ENCODE measurements at places on chromosomes 12 and 14.

- DNase-seq = no peak
Observed at GRCh38 chr12:68761901-68762630, 16.1 kb downstream of the SLC35E3 start.

DNA sequence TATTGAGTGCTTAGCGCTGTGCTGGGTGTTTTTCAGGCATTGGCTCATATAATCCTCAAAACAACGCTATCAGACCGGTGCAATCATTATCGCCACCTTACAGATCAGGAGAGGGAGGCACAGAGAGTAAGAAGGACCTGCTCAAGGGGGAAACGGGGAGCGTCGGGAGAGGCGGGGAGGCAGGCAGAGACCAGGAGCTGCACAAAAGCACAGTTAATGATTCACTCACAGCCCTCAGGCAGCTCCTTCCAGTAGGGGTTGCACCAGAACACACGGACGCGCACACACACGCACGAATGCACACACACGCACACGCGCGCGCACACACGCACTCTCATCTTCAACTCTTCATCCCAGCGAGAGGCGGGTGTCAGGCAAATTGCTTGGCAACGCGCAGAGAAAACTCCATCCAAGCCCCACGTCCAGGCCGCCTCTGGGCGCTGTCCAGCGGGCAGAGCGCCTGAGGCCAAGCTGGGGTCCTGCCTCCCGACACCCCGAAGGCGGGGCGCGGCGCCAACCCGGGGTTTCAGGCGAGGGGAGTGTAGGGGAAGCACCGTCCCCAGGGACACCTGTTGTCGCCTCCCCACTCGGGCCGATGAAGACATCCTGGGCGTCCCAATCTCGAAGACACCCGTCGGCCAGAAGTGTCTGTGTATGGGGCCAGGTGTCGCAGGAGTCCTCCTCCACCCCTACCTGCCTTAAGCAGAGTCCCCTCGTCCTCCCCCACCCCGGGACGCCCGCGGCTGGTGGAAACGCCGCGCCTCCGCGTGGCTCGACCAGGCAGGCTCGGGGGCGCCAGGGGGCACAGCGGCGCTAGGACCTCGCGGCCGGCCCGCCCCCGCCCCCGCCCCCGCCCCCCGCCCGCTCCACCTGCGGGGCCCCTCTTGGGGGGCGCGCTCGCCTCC lies 35.5 kb upstream of the STON2 start:
- DNase-seq = no peak

DNA sequence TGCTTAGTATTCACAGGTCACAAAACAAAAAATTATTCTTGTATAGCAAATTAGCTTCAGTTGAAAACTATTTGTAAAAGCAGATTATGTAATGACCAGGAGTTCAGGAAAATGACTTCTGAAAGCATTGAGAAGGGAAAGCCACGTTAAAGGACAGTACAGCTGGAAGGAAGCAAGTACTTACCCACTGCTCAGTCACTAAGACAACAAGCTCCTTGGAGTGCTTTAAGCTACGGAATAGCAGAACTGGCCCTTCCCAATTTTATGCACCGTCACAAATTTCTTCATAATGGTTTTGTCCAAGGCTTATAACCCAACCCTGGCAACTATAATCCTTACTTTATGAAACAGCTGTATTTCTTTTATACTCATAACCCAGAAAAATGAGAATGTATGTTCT lies 13.0 kb upstream of the SNAPC1 start:
- no peak for DNase-seq

DNA sequence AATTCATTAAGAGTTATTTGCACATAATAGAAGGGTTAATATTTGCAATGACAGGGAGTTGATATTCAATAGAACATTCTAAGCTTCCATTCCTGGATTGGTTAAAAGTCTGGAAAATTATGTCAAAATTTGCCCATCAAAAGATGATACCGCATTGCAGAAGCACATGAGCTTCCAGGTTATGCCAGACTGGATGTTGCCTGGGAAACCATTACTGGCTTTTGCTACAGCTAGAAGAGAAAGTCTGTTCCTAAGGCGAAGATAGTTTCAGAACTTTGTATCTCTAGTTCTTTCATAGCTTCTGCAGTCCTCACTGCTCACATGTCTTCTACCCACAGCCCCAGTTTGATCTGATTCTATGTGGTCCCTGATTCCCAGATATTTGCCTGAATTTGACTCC lies 122.4 kb upstream of the AMIGO2 start:
- no peak for DNase-seq

DNA sequence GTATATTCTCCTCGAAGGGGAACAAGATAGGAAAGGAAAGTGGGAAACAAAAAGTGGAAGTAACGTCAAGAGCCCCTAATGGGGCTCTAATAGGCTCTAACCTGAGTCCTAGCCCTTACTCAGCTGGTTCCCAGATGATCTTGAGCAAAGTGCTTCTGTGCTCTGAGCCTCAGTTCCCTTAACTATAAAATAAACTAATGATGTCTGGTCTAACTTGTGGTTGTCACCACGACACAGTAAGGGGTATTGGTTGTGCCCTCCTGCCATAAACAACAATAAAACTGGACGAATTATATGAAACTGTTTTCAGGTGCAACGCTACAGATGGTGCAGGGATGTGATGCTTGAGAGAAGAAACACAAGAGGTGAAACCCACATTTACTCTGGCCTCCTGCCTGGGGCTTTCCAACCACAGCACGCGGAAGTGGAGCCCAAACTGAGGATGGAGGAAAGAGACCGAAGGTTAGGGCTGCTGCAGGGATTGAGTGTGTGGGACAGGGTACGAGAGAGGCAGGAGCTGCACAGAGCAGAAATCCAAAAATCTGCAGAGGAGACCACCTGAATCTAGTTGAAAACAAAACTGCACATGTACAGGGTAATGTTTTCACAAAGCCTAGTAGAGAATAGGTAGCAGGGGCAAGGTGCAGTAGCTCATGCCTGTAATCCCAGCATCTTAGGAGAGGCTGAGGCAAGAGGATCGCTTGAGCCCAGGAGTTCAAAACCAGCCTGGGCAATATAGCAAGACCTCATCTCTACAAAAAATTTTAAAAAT lies 45.6 kb upstream of the BCL2L14 start:
- DNase-seq = peak; percentile 68

DNA sequence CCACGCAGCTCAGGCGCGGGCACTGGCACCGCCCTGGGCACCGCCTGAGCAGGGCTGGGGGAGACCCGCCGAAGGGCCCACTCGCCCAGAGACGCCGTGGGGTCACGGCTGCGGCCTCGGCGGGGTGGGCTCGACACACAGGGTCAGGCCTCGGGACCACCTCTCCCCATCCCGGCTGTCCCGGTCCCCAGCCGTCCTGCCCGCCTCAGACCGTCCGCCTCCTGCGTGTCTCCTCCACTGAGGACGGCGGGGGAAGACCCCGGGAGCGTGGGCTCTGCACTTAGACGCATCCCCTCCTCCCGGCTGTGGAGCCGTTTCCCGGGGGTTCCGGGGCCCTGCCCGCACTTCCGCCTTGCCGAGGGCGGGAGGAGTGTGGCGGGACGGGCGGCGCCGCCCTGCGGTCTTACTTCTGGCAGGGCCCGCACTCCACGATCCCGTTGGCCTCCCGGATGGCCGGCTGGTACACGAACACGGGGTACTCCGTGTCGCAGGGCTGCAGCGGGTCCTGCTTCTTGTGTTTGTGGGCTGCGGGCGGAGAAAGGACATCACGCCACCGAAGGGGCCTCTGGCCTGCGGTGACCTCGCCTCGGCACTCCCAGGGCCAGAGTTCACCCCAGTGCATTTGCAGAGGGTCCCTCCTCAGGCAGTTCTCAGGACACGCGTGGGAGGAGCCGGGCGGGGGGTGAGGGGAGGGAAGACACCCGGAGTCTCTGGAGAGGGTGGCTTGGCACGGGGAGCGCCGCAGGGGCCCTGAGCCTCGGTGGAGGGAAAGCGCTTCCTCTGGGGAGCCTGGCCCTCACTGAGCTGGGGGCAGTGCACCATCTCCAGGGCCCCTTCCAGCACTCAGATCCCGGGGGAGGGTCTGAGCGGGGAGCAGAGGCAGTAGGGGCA lies 23.1 kb upstream of the LRTM2 start:
- DNase-seq = peak; percentile 59

All from CD4-positive, alpha-beta T cell treated with Interleukin-6 at 100 ng/mL for 8 hours (primary cell).